ENCODE measurements at places on chromosomes 7 and 10.

DNA sequence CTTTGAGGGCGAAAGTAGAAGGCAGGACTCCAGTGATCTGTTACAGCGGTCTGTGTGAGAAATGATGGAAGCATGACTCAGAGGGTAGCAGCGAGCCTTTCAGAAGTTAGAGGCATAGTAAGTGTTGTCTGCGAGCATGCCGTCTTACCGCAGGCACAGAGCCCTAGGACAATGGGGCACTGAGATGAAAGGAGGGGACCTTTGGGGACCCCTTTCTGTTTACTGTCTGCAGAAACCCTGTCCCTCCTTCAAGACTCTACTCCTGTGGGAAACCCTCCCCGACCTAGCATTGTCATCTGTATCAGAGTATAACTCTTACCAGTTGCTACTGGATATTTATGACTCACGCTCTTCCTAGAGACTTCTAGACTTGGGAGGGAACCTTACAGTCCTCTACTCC, 87.2 kb upstream of the AGK start:
- no peak for DNase-seq

DNA sequence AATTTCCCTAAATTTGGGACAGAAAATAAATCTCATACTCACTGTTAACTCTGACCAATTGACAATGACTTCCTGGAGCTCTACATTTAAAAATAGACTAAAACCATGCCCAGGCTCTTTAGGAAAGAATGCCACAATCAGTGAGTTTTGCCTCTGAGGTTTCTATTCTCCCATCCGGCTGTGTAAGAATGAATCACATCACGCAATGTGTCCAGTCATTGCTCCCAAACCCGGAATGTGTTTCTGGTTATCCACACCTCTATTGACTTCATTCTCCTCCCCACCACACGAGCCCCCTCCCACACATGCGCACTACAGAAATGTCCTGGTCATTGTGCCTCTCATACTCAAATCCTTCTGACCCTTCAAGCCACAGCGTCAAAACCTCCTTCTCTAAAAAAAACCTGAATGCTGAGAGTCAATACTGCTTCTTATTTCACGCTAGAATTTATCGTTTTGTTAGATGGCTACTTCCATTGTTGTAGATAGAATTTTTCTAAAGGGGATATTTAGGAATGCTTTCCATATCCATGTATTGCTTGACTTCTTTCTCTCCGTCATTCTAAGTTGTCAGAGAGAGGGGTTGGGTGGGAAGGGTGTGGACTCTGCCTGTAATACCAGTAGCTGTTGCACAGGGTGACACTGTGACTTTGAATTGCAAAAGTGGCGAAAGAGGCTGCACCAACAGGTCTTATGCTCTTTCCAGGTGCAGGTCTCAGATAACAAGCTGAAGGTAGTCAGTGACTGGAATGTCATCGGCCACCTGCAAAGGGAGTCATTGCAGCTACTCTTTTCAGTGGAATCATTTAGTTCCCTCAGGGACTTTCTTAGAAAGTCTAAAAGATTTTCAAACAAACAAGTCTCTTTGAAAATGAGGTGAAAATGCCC, 356.6 kb downstream of the PAXIP1 start:
- no peak for DNase-seq

DNA sequence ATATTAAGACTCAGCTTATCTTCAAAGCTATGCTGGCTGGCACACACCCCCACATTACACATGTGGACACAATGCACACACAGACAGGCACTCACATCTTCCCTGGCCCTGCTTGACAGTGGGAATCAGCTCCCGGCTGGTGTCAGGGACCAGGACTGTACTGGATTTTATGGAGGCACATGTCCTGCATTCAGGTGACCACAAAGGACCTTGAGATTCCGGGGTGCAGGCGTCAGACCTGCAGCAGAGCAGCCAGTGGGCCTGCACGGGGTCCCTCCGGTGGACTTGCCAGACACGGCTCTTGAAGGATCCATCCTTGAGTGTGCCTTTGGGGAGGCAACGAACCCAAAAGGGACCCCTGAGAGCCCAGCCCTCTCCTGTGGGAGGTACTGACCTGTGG, 1.9 kb downstream of the CNPY1 start:
- no peak for DNase-seq

DNA sequence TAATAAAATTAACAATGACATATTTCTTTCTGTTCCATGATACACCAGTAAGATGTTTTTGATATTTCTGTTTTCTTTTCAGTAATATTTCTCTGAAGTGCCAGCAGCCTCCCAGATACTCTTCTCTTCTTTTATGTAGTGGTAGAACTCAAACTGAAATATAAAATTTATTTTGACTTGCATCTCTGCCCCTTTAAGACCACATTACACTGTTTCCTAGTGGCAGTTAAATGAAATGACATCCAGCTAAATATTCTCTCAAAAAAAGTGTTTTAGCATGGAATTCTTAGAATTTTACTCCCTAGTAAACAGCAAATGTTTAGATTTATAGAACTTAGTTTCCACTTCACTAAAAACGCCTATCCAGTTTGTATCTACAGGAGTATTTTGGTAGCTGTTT, 237.2 kb upstream of the MTPN start:
- DNase-seq, result no peak

GRCh38 chr10:83959328-83959727, 180.0 kb upstream of the GHITM start:
- DNase-seq, result no peak

DNA sequence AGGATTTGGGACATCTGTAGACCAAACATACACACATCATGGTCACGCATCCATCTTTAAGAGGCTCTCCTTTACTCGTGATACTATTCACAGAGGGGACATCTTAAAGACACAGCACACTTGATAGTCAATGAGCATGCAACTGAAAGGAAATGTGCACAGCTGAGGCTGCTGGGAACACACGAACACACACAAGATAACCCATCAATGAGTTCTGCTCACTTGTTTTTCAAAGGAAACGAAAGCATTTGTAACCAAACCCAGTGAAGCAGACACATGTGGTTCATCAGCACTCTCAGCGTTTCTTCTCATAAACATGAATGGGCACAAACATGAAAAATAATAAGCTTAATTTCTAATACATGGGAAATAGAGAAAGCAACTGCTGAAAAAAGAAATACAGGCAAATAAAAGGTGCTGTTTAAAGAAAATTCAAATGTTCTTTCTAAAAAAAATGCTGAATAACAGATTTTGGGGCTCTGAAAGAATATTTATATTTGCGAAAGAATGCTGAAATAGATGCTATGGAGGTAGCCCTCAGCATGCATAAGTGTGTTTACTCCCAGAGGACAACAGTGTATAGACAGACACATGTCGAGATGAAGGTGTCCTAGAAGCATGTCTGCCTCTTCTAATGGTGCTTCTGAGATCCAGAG, 59.7 kb upstream of the LAMB4 start:
- DNase-seq, result no peak

DNA sequence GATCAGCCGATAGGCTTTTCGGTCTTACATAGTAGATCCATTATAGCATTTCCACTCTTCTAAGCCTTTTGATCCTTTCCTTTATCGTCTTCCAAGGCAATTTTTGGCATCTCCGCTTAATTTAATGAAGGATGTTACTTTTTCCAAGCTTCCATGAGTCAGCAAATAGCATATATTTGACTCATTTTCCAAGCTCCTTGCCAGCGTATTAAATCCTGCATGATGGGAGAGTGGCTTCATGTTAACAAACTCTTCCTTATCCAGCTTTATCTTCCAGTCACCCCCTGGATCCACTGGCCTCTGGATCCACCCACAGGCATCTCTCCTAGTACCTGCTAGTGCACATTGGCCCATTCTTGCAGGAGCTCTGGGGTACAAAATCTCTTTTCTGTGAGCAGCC, 13.0 kb downstream of the OR9A2 start:
- DNase-seq, result no peak

All from stimulated activated CD4-positive, alpha-beta T cell treated with anti-CD3 and anti-CD28 coated beads, TNF-alpha, amount 100 ng/mL, for 4 hours (primary cell).